Fibroblast of lung (primary cell): ENCODE measurements at places on chromosomes 6 and 20. TPM values are rescaled to one million over a fixed set of nuclear protein-coding genes. Genes with fewer than 3 reads are reported as not detected.
A peak's percentile ranks its signal among the peaks of the same experiment; 100 is the strongest.

C6orf58 gene
- total RNA-seq = not detected in 2 replicates

DNA sequence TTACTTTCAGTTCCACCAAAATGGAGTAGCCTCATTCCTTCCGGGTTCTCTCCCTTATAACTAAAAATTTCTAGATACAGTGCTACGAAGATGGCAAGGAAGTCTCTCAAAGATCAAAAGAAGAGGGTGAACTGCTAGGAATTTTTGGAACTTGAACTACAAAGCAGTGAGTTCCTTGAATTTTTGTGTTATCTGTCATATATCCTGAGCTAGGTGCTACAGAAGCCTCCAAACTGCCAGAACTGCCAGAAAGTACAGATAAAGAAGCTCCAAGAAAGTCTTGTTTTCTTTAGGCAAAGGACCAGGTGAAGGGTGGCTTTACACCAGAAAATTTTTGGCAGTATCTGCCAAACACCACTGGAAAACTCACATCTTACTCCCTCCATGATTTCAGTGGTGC is 218.8 kb upstream of the FLRT3 start:
- H3K4me3 ChIP-seq = no peak overlapping the region
- DNase-seq = no peak
- no peak overlapping the region for H3K27ac ChIP-seq
- no peaks in the 10 kb centered on the region for H3K27me3 ChIP-seq
- no peaks in the 10 kb centered on the region for H3K36me3 ChIP-seq

- no peaks in the 10 kb centered on the region for H3K36me3 ChIP-seq
- no peak overlapping the region for H3K27ac ChIP-seq
- H3K27me3 ChIP-seq = no peaks in the 10 kb centered on the region
- no peak for DNase-seq
- H3K4me3 ChIP-seq = no peak overlapping the region
Observed at GRCh38 chr6:75215291-75215690, 9.4 kb upstream of the COL12A1 start.

GRCh38 chr6:140897349-140897748 is 1235.4 kb upstream of the GJE1 start:
- no peak overlapping the region for H3K27ac ChIP-seq
- no peaks in the 10 kb centered on the region for H3K27me3 ChIP-seq
- H3K36me3 ChIP-seq = no peaks in the 10 kb centered on the region
- no peak overlapping the region for H3K4me3 ChIP-seq
- H3K4me1 ChIP-seq = no peaks in the 10 kb centered on the region

DNA sequence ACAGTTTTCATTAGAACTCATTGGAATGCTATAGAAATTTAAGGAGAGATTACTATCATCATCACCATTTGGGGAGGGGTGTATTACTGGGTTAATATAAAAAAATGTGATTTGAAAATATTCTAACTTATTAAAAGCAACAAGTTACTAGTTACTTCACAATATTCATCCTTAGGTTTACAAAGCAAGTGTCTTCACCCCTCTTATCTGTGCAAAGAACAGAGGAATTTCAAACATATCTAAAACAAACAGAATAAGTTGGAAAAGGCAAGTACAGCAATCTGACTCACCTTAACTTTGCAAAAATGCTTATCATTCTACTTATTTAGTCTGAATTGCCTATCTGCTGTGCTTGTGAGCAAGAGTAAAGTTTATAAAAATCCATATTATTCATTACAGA is 32.9 kb downstream of the DCBLD1 start:
- H3K27me3 ChIP-seq = no peaks in the 10 kb centered on the region
- no peak overlapping the region for H3K4me3 ChIP-seq
- H3K36me3 ChIP-seq = no peaks in the 10 kb centered on the region
- DNase-seq = peak; percentile 68
- no peaks in the 10 kb centered on the region for H3K4me1 ChIP-seq
- no peak overlapping the region for H3K27ac ChIP-seq
